ENCODE measurements at places on chromosomes 4 and X.

- DNase-seq = no peak
Measured at GRCh38 chr4:187268940-187269339, 545.3 kb upstream of the FAT1 start.

GRCh38 chr4:78058591-78059523, 1.7 kb downstream of the FRAS1 start:
- no peak for DNase-seq

DNA sequence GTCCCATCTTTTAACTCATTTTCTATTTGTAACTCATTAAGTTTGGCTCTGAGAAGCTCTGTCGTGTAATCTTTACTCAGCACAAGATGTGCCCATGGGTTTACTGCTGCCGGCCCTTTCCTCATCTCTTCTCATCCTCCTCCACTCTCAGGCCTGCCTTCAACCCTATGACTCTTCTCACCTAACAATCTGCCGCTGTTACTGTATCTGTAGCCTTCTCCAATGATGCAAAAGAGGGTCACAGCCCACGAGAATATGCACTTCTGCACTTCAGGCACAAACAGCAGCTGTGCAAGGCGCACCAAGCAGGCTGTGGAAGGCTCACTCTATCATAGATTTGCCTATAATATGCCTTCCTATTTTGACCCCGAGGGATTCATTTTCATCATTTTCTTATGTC, 546.5 kb upstream of the GALNTL6 start:
- DNase-seq = no peak

DNA sequence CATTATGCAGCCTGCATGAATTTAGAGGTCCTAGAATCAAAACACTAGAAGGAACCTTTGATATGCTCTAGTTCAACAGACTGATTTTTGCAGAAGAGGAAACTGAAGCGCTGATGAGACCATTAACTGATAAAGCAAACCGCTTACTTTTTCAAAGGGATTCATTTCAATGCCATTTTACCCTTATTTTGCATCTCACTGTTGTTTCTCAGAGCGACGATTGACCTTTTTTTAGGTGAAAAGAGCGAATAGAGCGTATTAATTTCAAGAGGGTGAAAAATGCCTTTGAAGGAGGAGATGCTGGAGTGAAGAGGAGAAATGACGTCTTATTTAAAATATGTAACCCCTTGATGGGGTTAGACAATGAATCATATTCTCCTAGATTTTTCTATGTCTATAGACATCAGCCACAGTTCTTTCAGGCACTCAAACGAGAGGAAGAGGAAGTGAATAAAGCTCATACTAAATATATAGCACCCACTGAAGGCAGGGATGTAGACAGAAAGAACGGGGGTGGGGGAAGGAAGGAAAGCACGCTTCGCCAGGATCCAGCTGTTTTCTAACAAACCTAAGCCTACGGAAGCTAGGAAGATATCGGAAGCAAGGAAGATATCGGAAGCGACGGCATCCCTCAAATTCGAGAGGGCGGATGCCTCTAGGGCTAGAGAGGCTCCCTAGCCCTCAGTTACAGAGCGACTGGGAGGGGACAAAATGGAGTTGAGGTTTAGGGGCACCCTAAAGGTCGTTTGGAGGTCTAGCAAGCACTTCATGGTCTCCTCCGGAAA, 848 bp downstream of the ACSL4 start:
- DNase-seq = no peak

DNA sequence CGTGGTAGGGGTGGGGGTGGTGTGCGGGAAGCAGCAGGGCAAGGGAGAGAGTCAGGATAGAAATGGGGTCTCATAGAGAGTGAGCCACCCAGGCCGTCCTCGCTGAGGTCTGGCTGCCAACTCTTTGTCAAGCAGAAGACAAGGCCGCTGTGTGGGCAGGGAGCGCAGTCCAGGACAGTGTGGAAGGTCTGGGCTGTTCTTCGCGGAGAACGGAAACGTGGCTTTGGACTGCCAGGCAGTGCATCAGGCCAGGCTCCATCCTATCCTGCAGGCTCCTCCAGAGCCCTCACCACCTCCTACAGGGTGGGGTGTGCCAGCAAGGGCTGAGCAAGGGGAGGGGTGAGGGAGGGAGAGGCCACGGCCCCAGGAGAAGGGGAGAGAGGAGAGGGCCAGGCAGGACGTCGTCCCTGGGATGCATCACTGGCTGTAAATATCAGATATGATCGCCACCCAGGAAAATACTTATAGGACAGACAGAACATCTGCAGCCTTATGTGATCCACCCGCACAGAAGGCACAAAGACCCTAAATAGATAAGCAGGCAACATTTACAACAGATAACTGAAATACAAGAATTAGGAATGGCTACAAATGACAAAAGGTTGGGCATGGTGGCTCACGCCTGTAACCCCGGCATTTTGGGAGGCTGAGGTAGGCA, 85.3 kb downstream of the ABLIM2 start:
- no peak for DNase-seq

DNA sequence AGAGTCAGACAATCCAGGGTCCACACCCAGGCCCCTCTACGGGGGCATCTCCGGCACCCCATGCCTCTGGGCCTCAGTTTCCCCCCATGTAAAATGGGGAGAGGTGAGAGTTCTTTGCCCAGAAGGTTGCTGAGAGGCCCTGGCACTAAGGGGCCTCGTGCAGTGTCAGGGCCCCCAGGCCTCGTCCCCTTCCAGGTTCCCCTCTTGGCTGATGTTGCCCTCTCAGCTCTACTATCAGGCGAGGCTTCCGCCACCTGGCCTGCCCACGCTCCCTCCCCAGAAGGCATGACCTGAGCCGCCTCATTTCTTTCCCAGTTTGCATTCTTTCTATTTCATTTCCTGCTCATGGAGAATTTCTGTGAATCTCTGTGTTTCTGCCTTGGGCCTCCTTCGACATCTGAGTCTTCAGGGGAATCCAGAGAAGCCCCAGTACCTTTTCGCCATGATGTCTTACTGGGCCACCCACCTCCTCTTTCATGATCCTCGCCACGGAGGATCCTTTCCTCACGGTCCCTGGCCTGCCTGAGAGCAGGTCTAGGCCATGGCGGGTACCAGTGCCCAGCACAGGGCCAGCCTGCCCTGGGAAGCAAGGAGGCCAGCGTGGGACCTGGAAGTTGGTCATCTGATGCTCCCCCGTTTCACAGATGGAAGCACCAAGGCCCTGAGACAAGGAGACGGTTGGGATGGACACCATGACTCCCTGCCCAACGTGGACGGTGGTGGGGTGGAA, 21.9 kb upstream of the MRFAP1 start:
- DNase-seq = no peak

- DNase-seq = no peak
Measured at GRCh38 chr4:122403861-122404260, 25.1 kb downstream of the ADAD1 start.

DNA sequence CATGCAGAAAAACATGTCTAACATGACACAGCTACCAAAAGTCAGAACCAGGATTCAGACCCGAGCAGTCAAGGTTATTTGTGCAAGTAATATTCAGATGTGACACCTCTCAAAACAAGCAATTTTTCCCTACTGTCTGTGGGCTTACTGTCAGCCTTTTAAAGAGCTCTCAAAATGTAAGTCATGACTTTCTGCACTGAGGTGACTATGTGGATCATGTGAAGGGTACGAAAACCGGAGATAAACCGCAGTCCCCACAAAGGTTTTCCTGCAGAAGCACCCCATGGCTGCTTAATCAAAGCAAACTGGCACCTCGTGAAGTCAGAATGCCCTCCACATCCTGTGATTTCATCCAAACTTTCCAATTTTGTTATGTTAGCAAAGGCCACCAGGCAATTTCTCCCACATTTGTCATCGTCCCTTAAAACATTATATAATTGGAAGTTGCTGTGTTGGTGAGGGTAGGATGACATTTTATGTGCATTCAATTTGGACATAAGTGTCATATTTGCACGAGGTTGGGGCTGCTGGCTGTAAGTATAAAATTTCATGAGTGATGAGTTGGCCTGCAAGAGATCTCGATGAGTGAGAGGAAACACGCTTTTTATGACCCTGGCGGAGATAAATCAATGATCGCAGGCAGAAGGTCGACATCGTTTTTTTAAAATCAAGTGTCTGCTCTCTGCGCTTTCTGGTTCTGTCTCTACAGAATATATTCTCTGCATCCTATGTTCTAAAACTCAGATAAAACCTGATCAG, 161.2 kb downstream of the STK32B start:
- DNase-seq = no peak

- DNase-seq = no peak
Measured at GRCh38 chr4:835148-836002, 9.4 kb upstream of the CPLX1 start.

- DNase-seq = no peak
Measured at GRCh38 chr4:25585901-25586523, 69.6 kb upstream of the SLC34A2 start.

DNA sequence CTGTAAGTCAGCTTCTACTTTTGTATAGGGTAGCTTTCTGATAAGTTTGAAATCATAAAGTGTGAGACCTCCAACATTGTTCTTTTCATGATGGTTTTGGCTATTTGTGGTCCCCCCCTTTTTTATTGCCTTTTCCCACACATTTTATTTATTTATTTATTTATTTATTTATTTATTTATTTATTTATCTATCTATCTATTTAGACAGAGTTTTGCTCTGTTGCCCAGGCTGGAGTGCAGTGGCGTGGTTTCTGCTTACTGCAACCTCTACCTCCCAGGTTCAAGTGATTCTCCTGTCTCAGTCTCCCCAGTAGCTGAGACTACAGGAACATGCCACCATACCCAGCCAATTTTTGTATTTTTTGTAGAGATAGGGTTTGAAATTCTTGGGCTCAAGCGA, 9.7 kb upstream of the MTHFD2L start:
- no peak for DNase-seq

GRCh38 chr4:108959491-108959890, 196.6 kb upstream of the ETNPPL start:
- DNase-seq = no peak

DNA sequence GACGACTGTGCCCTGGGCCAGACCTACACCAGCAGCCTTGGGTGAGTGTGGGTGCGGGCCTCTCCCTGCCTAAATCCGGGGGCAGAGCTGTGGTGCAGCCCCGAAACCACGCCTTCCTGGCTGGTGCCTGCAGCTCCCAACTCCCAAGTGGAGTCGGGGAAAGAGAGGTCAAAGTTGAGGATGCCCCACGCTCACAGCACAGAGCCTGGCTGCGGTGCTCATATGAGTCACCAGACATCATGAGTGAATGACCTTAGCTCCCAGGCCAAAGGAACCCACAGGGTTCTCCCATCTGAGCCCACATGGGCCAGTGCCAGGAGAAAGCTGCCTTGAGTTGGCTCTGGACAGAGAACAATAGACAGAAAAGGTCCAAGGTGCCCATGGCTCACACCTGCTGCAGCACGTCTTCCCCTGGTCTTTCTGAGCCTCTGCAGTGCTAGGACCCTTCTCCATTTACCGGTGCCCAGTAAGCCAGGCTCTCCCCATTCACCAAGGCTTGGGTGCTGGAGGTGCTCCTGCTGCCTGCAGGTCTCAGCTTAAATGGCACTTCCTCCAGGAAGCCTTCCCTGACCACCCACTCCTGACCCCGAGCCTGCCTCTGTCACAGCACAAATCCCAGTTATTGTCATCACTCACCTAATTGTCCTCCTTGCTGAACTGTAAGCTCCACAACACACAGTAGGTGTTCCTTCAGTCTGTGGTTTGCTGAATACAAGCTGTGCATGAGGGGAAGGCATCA, 224.2 kb downstream of the AFAP1 start:
- no peak for DNase-seq

DNA sequence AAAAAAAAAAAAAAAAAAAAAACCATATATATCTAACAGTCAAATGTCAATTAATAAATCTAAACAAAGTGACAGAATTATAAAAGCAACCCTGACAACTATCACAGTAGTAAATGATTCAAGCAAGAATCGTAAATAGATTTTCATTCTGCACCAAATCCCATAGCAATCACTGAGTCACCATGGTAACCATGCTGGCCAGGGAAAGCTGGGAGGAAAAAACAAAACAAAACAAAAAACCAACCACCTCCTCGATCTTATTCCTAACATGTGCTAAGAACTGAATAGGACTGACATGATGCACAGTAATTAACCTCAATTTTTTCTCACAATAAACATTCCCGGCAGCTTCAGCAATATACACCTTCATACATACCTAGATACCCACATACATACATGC, 30.6 kb upstream of the RAB40A start:
- no peak for DNase-seq

GRCh38 chr4:81648576-81649275, 177.0 kb upstream of the RASGEF1B start:
- no peak for DNase-seq

DNA sequence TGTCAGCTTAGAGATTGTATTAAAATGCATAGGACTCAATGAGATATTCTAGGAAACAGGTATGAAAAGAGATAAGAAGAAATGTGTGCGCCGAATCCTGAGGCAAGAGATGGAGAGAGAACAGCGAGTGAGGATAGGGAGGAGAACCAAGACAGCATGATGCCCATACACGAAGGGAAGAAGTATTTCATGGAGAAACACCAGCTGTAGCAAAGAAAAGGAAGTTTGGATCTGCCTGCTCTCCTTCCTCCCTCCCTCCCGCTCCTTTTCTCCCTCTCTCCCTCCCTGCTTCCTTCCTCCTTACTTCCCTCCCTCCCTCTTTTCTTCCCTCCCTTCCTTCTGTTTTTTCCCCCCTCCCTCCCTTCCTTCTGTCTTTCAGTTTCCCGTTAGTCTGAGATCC, 318.6 kb upstream of the TAPT1 start:
- no peak for DNase-seq

DNA sequence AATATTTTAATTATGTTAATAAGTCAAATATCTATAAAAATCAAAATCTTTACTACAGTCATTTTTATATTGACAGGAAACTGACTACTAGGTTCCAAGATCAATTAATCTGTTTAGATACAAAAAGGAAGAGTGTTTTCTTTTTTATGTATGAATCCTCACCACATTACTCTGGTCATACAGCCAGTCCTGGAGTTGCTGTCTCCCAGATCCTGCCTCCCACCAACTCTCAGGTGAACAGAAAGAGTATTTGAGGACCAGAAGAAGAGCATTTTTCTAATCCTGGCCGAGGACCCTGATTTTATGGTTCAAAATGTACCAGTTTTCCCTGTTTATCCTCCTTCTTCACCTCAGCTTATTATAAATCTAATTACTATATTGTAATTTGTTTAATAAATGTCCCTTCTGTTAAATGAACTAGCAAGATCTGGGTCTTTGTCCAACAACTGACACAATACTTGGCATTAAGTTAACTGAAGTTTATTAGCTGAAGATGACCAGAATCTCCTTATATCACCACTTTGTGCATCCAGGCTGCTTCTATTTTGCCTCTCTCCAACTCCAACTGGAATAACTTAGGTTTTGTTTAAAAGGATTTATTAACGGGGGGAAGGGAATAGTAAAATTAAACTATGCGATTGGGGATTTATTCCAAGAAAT, 224.4 kb upstream of the PCDH7 start:
- DNase-seq = no peak

DNA sequence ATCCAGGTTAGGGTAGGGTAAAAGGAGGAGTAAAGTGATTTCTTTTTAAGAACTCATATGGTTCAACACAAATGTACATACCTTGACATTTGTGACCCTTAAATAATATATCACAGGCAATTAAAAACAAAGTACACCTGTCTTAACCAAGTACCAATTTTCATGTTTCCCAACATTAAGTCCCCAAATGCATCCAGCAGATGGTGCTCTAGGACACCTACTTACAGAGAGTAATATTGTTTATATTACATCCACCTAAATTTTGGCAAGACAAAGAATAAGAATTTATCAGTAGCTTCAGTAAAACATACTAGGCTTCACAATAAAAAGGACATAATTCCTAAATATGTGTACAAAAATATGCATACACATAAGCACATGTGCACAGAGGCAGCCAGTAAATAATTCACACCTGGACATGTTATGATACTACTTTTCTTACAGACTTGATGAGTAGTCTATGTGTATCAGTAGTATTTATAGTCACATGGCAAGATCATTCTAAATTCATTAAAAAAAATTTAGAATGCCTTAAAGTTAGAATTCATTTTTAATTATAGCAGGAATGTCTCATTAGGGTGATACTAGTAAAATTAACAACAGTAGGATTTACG, 219.7 kb downstream of the DCLK2 start:
- no peak for DNase-seq

Data from stimulated activated CD8-positive, alpha-beta memory T cell treated with anti-CD3 and anti-CD28 coated beads, Interleukin-4, amount 100 ng/mL, for 1 hour (primary cell).